ENCODE measurements at places on chromosomes 11 and 22.

DNA sequence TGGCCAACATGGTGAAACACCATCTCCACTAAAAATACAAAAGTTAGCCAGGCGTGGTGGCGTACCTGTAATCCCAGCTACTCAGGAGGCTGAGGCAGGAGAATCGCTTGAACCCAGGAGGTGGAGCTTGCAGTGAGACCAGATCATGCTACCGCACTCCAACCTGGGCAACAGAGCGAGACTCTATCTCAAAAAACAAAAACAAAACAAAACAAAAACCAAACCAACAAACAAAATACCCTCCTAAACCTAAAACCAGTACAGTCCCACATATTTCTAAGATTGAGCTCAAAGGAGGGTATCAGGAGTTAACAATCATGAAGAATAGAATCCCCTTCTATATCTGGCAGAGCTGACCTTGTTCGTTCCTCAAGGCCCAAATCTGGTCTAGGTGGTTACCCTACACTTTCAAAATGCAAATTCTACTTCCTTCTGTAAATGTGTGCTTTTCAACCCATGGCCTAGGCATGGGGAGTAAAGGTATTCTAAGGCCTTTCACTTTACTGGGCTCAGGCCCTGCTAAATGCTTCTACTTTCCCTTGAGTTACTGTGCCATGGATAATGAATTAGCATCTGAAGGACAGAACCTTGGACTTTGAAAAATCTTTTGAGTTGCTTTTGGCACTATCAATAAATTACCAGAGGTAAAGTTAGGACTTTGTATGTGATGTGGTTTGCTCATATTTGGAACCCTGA, 10.4 kb upstream of the PPP2R1B start:
- DNase-seq = no peak

DNA sequence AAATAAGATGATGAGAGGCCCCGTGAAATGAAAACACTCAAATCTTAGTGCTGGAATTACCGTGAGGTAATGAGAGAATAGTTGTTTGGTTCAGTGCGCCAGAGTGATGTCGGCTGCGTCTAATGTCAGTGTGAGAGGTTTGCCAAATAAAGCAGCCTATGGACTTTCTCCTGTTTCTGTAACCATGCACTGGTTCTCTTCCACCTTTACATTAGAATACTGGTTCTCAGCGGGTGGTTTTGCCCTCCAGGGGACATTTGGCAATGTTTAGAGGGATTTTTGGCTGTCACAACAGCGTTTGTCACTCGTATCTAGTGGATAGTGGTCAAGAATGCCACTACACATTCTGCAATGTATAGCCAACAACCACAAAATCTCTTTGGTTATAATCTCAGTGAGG, 1.1 kb downstream of the OOSP4B start:
- no peak for DNase-seq

GRCh38 chr22:39238966-39239505, 5.7 kb downstream of the PDGFB start:
- no peak for DNase-seq

DNA sequence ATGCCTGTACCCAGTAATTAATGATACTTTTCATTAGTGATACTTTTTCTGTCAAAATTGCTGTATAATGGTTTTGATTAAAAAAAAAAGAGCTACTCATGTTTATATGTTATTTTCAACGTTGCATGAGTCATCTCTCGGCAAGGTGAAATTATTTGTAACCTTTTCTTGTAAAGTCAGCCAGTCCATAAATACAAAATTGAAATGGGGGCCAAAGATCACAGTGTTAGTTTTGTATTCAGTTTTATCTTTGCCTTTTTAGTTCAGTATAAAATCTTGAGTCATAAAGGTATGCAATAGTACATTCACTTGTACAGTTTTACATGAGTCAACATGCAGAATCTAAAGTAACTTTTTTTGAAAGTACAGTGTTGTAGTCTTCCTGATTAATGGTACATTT, 4.3 kb downstream of the ARHGEF12 start:
- no peak for DNase-seq

DNA sequence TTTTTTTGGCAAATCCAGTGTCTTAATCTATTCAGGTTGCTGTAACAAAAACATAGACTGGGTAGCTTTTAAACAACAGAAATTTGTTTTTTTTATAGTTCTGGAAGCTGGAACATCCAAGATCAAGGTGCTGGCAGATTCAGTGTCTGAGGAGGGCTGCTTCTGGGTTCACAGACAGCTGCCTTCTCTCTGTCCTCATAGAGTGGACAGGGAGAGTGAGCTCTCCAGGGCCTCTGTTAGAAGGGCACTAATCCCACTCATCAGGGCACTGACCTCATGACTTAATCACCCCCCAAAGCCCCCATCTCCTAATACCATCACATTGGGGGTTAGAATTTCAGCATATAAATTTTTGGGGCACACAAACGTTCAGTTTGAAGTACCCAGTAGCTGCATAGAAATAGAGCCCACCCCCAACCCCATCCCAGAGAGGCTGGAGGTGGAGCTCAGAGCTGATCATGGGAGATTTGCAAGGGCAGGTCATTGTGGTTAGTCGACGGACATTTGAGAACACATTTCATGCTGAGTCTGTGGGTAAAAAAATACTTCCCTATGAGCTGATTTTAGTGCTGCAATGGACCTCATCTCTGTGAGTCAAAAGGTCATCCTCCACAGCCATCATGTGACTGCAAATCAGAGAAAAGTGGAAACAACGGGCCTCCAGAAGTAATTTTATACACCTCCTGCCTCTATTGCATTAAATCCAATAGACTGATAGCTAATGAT, 203.1 kb upstream of the CADM1 start:
- DNase-seq = no peak

Data from bone marrow (tissue), 2 donors.